ENCODE measurements at places on chromosomes 5 and 9.

- DNase-seq = no peak
Measured at GRCh38 chr5:112012104-112012503, 255.1 kb upstream of the NREP start.

- no peak for DNase-seq
Measured at GRCh38 chr9:100698945-100699344, 121.1 kb downstream of the CAVIN4 start.

- DNase-seq = no peak
Measured at GRCh38 chr9:113927277-113927676, 51.2 kb downstream of the ZNF618 start.

DNA sequence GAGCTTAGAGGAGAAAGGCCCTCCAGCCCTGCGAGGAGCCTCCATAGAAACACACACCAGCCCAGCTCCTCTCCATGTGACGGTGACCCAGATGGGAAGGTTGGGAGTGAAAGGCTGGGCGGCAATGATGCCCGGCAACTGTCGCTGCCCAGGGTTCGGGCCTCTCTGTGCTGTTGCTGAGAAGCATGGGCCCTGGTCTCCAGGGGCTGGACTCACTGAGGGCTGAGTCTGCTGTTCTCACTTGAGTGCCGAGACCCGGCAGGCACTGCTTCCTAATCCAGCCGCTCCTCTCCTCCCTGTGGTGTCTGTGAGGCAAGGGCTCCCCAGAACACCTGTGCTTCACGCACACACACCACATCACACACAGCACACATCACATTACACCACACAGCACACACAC lies 493.6 kb downstream of the GADD45G start:
- no peak for DNase-seq

DNA sequence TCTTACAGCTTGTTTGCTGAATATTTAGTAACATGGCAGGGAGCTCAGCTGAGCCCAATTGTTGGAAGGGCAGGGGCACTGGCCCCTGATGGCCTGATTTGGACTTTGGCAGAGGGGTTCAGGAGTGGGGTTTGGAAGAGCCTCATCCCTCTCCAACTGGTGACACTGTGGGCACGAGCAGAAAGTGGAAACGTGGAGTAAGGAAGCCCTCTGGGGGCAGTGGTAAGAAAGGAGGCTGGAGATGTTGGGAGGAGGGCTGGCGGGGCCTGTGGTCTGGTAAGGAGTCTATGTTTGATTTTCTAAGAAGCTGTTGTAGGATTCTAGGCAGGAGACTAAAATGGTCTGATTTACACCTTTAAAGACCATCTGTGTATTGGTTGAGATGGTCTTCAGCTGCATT lies 208.9 kb downstream of the HSPA4 start:
- no peak for DNase-seq

All from stromal cell of bone marrow (primary cell).